ENCODE measurements at places on chromosomes 7 and 10.

DNA sequence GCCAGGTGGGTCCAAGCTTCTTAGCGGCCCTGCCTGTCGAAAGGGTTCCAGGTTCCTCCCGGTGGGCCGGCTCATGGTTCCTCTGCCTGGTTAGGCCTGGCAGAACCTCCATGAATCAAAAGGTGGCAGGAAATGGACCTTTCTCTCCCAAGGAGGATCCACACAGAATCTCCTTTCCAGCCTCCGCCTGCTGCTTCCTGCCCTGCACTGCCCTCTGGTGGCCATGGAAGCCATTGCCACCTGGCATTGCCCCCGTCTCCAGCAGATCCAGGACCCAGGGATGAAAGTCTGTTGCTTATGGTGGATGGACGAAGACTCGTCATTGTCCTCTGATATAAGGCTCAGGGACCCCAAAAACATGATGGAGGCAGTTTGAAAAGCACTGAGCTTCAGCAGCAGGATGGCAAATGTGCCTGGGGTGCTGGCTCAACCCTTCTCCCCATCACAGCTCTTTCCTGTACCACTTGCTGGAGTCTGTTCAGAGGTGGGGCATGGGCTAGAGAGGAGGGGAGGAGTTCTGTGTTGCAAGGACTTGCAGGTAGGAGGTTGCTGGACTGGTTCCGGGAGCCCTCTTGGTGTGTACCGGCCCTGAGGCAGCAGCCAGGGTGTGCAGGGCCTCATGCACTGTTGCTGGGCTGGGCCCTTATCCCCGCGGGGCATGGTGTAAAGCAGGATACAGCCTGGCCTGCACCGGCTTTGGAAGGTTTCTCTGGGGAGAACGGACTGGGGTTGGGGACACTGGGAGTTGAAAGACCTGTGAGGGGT lies 11.3 kb upstream of the INMT start:
- peak; percentile 38 for DNase-seq

DNA sequence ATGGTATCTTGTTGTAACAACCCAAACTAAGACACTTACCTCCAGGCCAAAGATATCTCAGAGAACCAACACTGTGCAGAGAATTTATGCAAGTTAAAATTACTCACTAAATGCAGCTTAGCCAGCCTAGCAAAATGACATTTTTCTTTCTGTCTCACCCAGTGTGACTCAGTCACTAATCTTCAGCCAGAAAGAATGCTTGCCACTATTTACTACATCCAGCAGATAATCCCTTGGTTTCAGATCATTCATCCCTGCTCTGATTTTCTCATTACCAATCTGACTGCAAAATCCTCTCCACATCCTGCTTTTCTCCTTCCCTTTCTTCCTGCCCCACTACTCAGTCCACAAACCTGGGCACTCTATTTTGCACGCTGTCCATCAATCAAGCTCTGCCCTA lies 93.5 kb upstream of the NEBL start:
- no peak for DNase-seq

DNA sequence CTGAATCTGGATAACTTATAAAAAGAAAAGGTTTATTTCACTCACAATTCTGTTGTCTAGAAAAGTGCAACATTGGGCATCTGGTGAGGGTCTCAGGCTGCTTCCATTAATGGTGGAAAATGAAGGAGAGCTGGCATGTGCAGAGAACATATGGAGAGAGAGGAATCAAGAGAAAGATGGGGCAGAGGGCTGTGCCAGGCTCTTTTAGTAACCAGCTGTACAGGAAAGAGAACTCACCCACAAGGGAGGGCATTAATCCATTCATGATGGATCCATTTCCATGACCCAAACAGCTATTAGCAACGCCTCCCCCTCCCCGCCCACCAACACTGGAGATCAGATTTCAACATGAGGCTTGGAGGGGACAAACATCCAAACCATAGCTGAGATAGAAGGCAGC lies 61.7 kb upstream of the LYZL1 start:
- no peak for DNase-seq

- DNase-seq: no peak
These were observed 78.8 kb upstream of the PRSS1 start for GRCh38 chr7:142670511-142670910.

- DNase-seq: no peak
These were observed 68.6 kb downstream of the UNCX start for GRCh38 chr7:1301054-1301881.

GRCh38 chr7:87627634-87627994 lies 584 bp upstream of the RUNDC3B start:
- DNase-seq: no peak

GRCh38 chr10:47440207-47440606 lies 43.7 kb downstream of the ANXA8 start:
- no peak for DNase-seq

GRCh38 chr7:50908628-50909290 lies 126.1 kb upstream of the GRB10 start:
- DNase-seq: no peak

DNA sequence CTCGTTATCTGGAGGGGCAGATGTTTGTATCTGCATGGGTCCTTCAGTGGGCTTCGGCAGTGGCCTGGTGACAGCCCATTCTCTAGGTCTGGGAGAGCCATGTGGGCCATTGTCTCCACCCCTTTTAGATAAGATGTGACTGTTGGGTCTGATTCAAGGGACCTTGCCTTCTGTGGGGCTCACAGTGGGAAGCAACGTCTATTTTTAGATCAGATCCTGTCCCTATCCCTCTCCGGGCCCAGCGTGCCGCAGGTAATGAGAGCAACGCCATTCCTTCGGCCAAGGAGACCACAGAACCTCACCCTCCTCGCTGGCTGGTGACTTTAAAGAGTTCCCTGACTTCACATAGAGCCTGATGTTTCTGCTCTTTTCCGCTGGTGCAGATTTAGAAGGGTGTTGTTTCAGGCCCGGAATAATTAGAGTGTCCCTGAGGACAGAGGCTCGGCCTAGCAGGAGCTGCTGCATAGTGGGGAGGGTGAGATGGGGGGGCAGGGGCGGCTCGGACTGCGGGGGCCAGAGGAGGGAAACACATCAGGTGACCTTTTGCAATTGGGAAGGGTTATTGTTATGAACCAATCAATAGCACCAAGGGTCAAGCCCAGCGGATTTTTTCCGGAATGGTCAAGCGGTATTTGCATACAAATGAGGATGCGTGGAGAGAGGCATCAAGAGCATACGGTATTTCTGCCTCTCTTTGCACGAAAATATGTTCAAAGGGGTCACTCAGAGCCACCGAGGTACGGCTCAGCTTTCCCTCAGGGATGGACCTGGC lies 503.0 kb upstream of the FOXK1 start:
- no peak for DNase-seq

DNA sequence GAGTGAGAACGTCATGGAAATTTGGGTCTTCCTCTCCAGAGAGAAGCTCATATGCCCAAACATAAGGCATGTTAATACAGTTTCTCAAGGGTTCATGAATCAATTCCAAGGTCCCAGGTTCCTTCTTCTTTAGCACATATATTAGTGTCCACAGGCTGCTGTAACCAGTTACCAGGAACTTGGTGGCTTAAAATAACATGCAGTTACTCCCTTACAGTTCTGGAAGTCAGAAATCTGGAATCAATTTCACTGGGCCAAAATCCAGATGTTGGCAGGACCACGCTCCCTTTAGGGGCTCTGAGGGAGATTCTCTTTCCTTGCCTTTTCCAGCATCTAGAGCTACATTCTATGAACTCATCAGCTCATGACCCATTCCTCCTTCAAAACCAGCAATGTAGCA lies 64.8 kb downstream of the MRC1 start:
- no peak for DNase-seq

- DNase-seq: no peak
These were observed 48.7 kb downstream of the GPR37 start for GRCh38 chr7:124716894-124717293.

GRCh38 chr10:7534480-7534852 lies 123.6 kb upstream of the SFMBT2 start:
- DNase-seq: no peak

- no peak for DNase-seq
These were observed 364.8 kb downstream of the SFMBT2 start for GRCh38 chr10:7045891-7046599.

Data from astrocyte of the cerebellum (primary cell).